Bronchial smooth muscle cell (primary cell): ENCODE measurements at places on chromosomes 2 and 18. TPM values are rescaled to one million over a fixed set of nuclear protein-coding genes. Genes with fewer than 3 reads are reported as not detected.

Gene EEF1B2
- total RNA-seq, result 720 and 1,143 TPM in 2 replicates

Gene G6PC2
- not detected in 2 replicates for total RNA-seq

Gene LRRC30
- total RNA-seq, result not detected in 2 replicates

Gene HK2
- 16.9 and 20.6 TPM in 2 replicates for total RNA-seq

Gene AGXT
- not detected in 2 replicates for total RNA-seq

Gene KRCC1
- total RNA-seq, result 8.6 and 22.7 TPM in 2 replicates

Gene TACR1
- total RNA-seq, result 0.16 TPM in 1 of 2 replicates, not detected in the other

Gene TOGARAM2
- total RNA-seq, result 0.09 and 0.47 TPM in 2 replicates

Gene RGPD5
- 12.5 and 18.8 TPM in 2 replicates for total RNA-seq

Gene SPHKAP
- total RNA-seq, result 0.09 TPM in 1 of 2 replicates, not detected in the other

Gene SYT4
- total RNA-seq, result not detected in 2 replicates

Gene MDH1B
- total RNA-seq, result 3.2 TPM in 2 replicates

Gene KCNG2
- 0.32 and 1.9 TPM in 2 replicates for total RNA-seq

Gene RAB6C
- not detected in 2 replicates for total RNA-seq

Gene ALPP
- total RNA-seq, result not detected in 2 replicates

Gene LINC00305
- not detected in 2 replicates for total RNA-seq

Gene ABHD1
- 0.16 TPM in 1 of 2 replicates, not detected in the other for total RNA-seq

Gene SULT1C2
- total RNA-seq, result under 0.01 and 1.1 TPM in 2 replicates

Gene ARID5A
- 6.3 and 6.4 TPM in 2 replicates for total RNA-seq

Gene SLC23A3
- 0.63 and 2.5 TPM in 2 replicates for total RNA-seq

Gene ASNSD1
- total RNA-seq, result 47.9 and 51.1 TPM in 2 replicates

Gene UGT1A3
- not detected in 2 replicates for total RNA-seq

Gene GATA6
- 3.5 and 4.0 TPM in 2 replicates for total RNA-seq

Gene PTGR3
- 5.4 and 6.5 TPM in 2 replicates for total RNA-seq

Gene MAP2
- total RNA-seq, result 0.47 and 0.60 TPM in 2 replicates

Gene INHA
- 0.26 and 0.32 TPM in 2 replicates for total RNA-seq

Gene ATP6V1C2
- not detected in 2 replicates for total RNA-seq

Gene C2orf78
- not detected in 2 replicates for total RNA-seq

Gene PAX8
- 0.43 and 0.79 TPM in 2 replicates for total RNA-seq

Gene MARCO
- total RNA-seq, result not detected in 2 replicates

Gene CTAGE1
- total RNA-seq, result not detected in 2 replicates

Gene RSAD2
- total RNA-seq, result under 0.01 and 0.47 TPM in 2 replicates

Gene FZD7
- total RNA-seq, result 30.3 and 71.2 TPM in 2 replicates

Gene MC4R
- total RNA-seq, result not detected in 2 replicates

Gene RAB27B
- total RNA-seq, result 0.52 and 38.5 TPM in 2 replicates

Gene SF3B6
- total RNA-seq, result 129 and 151 TPM in 2 replicates

Gene TSPYL6
- total RNA-seq, result not detected in 2 replicates

Gene OR6B2
- total RNA-seq, result not detected in 2 replicates

Gene FAM124B
- under 0.01 and 0.16 TPM in 2 replicates for total RNA-seq

Gene MEP1B
- not detected in 2 replicates for total RNA-seq

Gene ZSCAN30
- 12.2 and 20.5 TPM in 2 replicates for total RNA-seq

Gene CWC22
- total RNA-seq, result 13.3 and 18.1 TPM in 2 replicates

Gene PSMA8
- not detected in 2 replicates for total RNA-seq

Gene MFSD6
- total RNA-seq, result 5.5 and 7.7 TPM in 2 replicates

Gene ALPG
- total RNA-seq, result not detected in 2 replicates

Gene ALLC
- not detected in 2 replicates for total RNA-seq

Gene KLHL41
- total RNA-seq, result 2.5 and 16.7 TPM in 2 replicates

Gene LIMS4
- total RNA-seq, result 0.77 and 4.7 TPM in 2 replicates

Gene TMEM17
- 1.9 and 2.5 TPM in 2 replicates for total RNA-seq

Gene PARD3B
- 6.6 and 17.0 TPM in 2 replicates for total RNA-seq

Gene BOK
- 6.7 and 9.3 TPM in 2 replicates for total RNA-seq

Gene HOXD11
- not detected in 2 replicates for total RNA-seq

Gene ANKRD36C
- total RNA-seq, result 24.7 and 25.8 TPM in 2 replicates

Gene CDH7
- not detected in 2 replicates for total RNA-seq
